Foreskin keratinocyte (primary cell): ENCODE measurements at places on chromosomes 11 and 22. TPM values are rescaled to one million over a fixed set of nuclear protein-coding genes. Genes with fewer than 3 reads are reported as not detected.

- peak; percentile 83 for DNase-seq
These were observed 87.0 kb upstream of the BLID start for GRCh38 chr11:122202951-122203456.

- DNase-seq = no peak
These were observed 69.9 kb downstream of the SLC5A12 start for GRCh38 chr11:26651916-26652315.

DNA sequence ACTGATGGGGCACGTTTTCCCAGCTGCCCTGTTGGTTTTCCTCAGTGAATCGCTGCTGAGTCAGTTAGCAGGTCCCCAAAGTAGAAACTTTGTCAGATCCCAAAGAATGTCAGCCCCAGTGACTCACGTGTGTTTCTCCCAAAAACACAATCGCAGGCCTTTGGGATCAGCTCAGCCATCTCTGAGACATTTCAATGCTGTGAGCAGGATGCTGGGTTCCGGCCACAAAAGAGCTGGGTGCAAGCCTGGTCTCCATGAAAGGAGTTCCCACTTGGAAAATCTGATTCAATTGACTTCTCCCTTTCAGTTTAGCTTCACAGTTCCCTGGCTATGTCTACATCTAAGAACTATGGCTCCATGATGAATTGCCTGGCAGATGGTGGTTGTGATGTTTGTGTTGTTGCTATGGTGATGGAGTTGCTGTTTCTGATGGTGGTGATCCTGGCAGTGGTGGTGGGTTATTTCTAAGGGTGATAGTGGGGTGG lies 28.0 kb downstream of the MYEOV start:
- peak; percentile 93 for DNase-seq

The FREY1 gene
- 0.11 TPM in 2 replicates for polyA plus RNA-seq
